Astrocyte of the spinal cord (primary cell): ENCODE measurements at places on chromosomes 11 and 22.

- DNase-seq: no peak
Measured at GRCh38 chr11:95521133-95521542, 268.4 kb downstream of the FAM76B start.

GRCh38 chr11:44600839-44601383 lies 35.4 kb downstream of the CD82 start:
- no peak for DNase-seq

DNA sequence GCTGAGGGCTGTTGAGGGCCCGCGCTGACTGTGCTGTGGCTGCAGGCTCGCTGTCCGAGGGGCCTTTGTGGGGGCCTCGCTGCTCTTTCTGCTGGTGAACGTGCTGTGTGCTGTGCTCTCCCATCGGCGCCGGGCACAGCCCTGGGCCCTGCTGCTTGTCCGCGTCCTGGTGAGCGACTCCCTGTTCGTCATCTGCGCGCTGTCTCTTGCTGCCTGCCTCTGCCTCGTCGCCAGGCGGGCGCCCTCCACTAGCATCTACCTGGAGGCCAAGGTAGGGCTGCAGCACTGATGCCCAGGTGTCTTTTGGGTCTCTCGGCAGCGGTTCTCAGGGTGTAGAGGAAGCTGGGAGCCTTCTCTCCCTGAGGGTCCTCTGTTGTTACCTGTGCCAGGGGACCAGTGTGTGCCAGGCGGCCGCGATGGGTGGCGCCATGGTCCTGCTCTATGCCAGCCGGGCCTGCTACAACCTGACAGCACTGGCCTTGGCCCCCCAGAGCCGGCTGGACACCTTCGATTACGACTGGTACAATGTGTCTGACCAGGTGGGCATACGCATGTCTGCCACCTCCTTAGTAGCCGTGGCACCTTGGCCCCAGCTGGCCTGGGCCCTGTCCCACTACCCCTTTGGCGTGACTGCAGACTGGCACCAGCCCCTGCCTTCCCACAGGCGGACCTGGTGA lies 2.2 kb downstream of the GPR137 start:
- no peak for DNase-seq

GRCh38 chr22:32044913-32045312 lies 1.9 kb downstream of the SLC5A1 start:
- DNase-seq: no peak

- no peak for DNase-seq
Measured at GRCh38 chr11:62044639-62045121, 77.2 kb upstream of the FTH1 start.

DNA sequence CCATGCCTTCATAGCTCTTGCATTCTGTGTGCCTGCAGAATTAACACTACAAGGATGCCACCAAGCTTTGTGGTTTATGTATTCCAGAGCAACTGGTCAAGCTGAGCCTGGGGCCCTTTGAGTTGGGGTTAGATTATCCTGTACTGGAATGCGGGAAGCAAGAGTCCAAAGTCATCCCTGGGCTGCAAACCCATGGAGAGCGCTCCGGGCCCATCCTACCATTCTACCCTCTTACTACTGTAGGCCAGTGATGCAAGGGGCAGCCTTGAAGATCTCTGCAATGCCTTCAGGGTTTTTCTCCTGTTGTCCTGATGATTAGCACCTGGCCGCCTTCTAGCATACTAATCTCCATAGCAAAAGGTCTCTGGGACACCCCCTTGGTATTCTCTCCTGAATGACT lies 51.3 kb downstream of the TUG1 start:
- DNase-seq: no peak

DNA sequence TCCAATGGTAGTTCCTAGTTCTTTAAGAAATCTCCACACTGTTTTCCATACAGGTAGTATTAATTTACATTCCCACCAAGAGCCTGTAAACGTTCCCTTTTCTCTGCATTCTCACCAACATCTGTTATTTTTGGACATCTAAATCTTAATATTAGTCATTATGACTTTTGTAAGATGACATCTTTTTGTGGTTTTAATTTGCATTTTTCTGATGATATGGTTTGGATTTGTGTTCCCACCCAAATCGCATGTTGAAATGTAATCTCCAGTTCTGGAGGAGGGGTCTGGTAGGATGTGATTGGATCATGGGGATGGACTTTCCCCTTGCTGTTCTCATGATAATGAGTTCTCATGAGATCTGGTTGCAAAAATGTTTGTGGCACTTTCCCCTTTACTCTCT lies 89.0 kb downstream of the MUC15 start:
- DNase-seq: no peak

- DNase-seq: no peak
Measured at GRCh38 chr11:119940401-119940976, 197.4 kb downstream of the TRIM29 start.

GRCh38 chr22:46369716-46370583 lies 34.4 kb downstream of the TRMU start:
- DNase-seq: no peak

- DNase-seq: no peak
Measured at GRCh38 chr22:47188261-47189055, 426.0 kb downstream of the TBC1D22A start.

GRCh38 chr11:125481531-125481930 lies 14.5 kb downstream of the FEZ1 start:
- no peak for DNase-seq

GRCh38 chr11:111730871-111731591 lies 35.2 kb downstream of the PPP2R1B start:
- peak; percentile 92 for DNase-seq

GRCh38 chr11:119376197-119376847 lies 5.2 kb downstream of the USP2 start:
- DNase-seq: no peak

DNA sequence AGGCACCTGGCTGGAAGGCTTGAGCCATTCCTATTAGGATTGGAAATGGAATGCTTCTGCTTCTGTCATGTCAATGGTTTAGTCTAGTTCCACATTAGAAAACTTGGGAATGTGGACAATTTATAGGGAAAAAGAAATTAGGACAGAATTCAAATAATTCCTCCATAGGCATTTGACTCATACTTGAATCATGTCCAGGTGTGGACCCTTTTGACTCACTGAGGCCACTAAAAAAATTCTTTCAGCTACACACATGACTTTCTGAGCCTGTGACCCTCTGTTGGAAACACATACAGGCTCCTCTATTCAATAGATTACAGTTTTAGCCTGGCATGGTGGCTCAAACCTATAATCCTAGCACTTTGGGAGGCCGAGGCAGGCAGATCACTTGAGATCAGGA lies 100.5 kb downstream of the RASSF10 start:
- no peak for DNase-seq

GRCh38 chr11:96185220-96185768 lies 157.7 kb downstream of the MAML2 start:
- no peak for DNase-seq

GRCh38 chr11:86211619-86212018 lies 32.9 kb upstream of the EED start:
- no peak for DNase-seq

DNA sequence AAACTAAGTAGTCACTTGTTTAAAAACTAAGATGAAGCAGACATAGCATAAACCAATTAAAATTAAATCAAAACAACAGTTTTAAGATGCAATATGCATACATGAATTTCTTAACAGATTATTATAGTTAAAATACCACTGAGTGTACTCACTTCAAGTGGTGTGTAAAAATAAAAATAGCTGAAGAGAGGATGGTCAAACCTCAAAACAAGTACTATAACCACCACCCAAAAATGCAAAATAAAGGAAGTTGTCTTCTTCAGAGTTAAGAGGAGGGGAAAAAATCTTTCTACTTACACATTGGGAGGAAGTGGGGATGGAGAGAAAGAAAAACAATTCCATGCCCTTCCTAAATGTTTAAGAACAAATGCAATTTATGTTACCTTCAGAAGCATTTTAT lies 31.9 kb downstream of the RRAS2 start:
- no peak for DNase-seq

DNA sequence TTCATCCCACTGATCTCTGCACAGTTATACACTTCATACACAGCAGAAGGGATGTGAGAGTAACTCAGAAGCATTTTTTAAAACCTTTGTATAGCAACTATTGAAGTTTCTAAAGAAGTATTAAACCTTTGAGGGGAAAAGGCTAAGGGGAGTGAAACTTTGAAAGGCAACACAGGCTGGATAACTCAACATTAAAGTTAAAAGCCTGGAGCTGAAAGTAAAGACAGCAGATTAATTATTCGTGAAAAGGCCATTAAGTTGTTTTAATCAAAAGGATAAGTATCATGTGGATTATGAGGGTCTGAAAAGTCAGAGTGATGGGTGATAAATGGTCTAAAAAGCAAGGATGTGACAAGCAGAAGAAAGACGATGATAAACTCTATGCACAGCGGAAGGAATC lies 17.5 kb downstream of the WT1 start:
- DNase-seq: no peak

GRCh38 chr11:32990481-32990880 lies 25.2 kb upstream of the DEPDC7 start:
- DNase-seq: no peak

GRCh38 chr11:87176044-87176443 lies 138.3 kb downstream of the TMEM135 start:
- peak; percentile 19 for DNase-seq

- DNase-seq: no peak
Measured at GRCh38 chr22:41222846-41223507, 17.8 kb downstream of the CHADL start.

GRCh38 chr11:46903846-46904245 lies 14.5 kb downstream of the LRP4 start:
- DNase-seq: peak; percentile 68

- no peak for DNase-seq
Measured at GRCh38 chr22:44884968-44885805, 124.6 kb downstream of the PHF21B start.

DNA sequence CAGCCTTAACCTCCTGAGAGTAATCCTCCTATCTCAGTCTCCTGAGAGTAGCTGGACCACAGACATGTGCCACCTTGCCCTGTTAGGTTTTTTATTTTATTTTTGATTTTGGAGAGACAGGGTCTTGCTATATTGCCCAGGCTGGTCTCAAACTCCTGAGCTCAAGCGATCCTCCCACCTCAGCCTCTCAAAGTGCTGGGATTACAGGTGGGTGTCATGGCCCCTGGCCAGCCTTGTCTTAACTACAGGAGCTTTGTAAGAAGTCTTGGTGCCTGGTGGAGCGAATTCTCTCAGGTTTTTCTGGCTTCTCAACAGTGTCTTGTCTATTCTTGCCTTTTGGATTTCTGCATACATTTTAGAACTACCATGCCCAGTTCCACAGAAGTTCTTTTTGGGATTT lies 546.4 kb downstream of the TBC1D22A start:
- no peak for DNase-seq
